Fibroblast of pulmonary artery (primary cell): ENCODE measurements at places on chromosomes 7 and 10.

- no peak for DNase-seq
Measured at GRCh38 chr10:92813979-92814378, 34.3 kb upstream of the EXOC6 start.

DNA sequence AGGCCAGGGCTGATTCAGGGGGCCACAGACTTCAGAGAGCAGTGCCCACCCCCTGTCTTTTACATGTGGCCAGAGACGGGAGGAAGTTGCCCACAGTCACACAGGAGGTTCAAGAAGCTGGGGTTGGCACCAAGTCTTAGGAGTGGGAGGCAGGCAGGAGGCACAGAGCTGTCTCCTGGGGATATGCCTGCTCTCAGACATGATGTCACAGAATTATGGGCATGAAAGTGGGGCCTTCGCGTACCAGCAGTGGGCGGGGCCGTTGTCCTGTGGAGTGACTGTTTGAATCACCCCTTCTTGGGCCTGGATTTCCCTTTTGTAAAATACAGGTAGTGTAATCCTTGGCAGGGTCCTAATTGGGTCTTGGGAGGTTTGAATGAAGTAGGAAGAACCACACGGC, 81.2 kb upstream of the PPIF start:
- DNase-seq: peak; percentile 16

GRCh38 chr7:87140271-87140748, 11.9 kb upstream of the DMTF1 start:
- DNase-seq: peak; percentile 21

DNA sequence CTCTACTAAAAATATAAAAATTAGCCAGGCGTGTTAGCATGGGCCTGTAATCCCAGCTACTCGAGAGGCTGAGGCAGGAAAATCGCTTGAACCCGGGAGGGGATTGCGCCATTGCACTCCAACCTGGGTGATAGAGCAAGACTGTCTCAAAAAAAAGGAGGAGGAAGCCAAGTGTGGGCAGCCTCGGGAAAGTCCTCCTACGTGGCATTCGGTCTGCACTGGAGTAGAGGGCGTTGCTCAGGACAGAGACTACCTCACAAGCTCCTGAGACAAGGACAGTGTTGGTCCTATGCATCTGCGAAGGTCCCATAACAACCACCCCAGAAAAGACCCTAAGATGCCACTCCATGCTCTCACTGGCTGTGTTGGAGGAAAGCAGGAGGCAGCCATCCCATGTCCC, 10.0 kb upstream of the SERPINE1 start:
- peak; percentile 87 for DNase-seq

DNA sequence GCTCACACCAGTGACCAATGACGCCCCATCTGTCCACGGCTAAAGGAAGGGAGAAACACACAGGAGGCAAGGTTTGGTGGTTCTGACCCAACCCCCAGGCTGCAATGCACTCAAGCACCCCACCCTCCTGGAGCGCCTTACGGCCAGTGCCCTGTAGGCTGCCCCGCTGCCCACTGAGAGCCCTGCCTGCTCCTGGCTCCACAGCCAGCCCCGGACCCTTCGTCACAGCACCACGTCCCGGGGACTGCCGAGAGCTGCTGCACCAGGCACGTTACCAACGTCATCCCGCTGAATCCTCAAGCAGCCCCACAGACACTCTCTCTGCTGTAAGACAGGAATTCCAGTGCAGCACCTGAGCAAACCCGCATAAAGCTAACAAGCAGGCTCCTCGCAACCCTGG, 87.8 kb downstream of the MAD1L1 start:
- DNase-seq: no peak

DNA sequence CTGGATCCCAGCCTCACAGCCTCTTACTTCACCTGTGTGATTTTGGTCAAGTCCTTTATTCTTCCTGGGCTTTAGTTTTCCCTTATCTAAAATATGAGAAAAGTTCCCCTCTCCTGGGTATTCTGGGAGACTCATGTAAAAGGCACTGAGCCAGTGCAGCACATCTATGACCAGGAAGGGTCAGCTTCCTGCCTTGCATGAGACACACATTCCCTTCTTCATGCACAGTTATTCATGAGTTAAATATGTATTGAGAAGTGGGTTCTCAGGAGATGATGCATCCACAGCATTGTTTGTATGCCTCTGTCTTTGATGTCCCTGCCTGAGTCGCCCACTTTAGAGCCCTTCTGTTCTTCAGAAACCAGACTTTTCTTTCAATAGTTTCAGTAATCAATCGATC, 33.3 kb downstream of the EGFR start:
- peak; percentile 65 for DNase-seq

DNA sequence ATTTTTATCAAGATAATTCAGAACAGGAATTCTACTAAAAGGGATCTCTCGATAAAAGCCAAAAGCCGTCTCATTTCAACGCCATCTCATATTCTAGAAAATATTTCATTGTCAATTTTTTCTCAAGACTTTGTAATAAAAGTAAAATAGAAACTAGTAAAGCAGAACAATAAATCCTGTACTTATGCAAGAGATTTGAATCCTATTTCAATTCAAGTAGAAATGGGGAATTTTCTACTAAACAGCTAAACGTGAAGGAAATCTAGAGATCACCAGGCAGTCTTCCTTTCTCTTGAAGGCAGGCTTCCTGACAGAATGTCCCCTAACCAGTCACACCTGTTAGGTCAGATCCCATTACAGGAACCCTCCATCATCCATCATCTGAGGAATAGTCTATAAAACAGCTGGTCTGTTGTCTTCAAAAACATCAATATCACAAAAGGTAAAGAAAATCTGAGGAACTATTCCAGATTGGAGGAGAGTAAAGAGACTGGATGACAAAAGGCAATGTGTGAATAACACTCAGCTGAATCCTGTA, 23.7 kb downstream of the USP6NL start:
- DNase-seq: no peak

GRCh38 chr7:68474661-68475216, 1123.5 kb upstream of the AUTS2 start:
- DNase-seq: no peak

- DNase-seq: peak; percentile 58
Measured at GRCh38 chr7:28128608-28129007, 52.0 kb downstream of the JAZF1 start.

GRCh38 chr10:94092848-94093247, 99.1 kb downstream of the PLCE1 start:
- peak; percentile 60 for DNase-seq
